HCT116 (cell line): ENCODE measurements at places on chromosomes 1 and 21. TPM values are rescaled to one million over a fixed set of nuclear protein-coding genes. Genes with fewer than 3 reads are reported as not detected.
A peak's percentile ranks its signal among the peaks of the same experiment; 100 is the strongest.

GRCh38 chr1:92909321-92909720, 51.9 kb downstream of the DIPK1A start:
- DNase-seq: peak; percentile 49

DNA sequence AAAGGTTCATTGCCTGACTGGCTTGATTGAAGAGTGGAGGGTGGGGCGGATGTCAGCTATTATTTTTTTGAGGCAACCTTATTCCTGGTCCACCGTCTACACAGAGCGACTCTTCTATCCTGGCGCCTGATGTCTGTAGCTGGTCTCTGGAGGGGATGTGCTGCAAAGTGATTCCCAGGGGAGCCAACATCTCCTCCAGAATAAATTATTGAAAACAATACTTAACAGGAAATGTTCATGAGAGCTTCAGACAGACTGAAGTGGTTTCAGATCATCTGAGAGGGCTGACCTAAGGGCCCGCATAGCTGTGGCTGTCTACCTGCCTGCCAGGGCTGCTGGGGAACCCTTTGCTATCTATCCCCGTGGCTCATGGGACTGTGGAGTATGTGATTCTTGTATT, 66.7 kb downstream of the TEX35 start:
- no peak for DNase-seq

GRCh38 chr1:155321639-155322503, 1.2 kb downstream of the RUSC1 start:
- no peak for DNase-seq

DNA sequence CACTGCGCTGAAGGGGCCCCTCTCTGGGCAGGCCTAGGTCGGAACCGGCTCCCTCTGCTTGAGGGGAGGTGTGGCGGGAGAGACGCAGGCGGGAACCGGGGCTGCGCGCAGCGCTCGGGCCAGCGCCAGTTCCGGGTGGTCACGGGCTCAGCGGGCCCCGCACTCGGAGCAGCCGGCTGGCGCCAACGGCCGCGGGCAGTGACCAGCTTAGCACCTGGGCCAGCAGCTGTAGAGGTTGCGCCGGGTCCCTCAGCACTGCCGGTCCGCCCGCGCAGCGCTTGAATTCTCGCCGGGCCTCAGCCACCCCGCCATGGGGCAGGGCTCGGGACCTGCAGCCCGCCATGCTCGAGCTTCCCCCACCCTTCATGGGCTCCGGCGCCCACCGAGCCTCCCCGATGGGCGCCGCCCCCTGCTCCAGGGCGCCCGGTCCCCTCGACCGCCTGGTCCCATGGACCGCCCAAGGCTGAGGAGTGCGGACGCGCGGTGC, 254.6 kb downstream of the COL11A1 start:
- no peak for DNase-seq

GRCh38 chr1:43931711-43932660, 1.6 kb upstream of the ARTN start:
- no peak for DNase-seq

DNA sequence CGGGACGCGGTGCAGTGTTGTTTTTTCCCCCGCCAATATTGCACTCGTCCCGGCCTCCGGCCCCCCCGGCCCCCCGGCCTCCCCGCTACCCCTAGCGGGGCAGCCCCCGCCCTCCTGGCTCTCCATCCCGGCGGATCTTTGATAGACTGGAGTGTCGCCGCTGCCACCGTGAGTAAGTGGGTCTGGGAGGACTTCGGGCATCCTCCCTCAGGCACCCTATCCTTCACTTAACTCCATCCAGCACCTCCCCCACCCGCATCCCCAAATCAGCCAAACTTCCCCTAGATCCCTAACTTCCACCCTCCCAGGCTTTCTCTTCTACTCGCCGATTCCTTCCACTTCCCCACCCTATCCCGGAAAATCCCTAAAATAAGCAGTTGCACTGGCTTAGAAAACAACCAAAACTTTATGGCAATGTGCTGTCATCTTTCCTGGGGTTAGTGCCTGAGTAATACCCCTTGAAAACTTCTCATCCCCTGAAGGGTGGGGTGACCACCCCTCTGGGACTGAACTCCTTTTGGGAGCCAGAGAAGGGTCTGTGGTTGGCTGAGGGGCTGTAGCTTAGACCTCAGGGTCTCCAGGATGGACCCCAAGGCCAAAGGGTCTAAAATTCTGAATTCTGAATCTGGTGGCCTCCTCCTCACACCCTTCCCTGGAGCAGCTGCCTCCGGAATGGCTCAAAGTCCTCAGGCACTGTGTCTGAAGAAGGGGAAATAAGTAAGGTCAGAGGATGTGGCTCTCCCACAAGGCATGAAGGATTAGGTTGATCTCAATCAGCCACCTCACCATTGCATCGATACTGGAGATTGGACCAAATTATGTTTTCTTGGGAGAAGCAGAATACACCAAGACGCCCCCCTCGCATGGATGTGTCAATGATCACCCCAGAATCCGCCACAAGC, 12.2 kb downstream of the THBS3 start:
- DNase-seq: no peak

GRCh38 chr1:197327776-197328364, 59.8 kb downstream of the CRB1 start:
- no peak for DNase-seq

- DNase-seq: no peak
Measured at GRCh38 chr1:107244709-107245500, 104.1 kb downstream of the NTNG1 start.

DNA sequence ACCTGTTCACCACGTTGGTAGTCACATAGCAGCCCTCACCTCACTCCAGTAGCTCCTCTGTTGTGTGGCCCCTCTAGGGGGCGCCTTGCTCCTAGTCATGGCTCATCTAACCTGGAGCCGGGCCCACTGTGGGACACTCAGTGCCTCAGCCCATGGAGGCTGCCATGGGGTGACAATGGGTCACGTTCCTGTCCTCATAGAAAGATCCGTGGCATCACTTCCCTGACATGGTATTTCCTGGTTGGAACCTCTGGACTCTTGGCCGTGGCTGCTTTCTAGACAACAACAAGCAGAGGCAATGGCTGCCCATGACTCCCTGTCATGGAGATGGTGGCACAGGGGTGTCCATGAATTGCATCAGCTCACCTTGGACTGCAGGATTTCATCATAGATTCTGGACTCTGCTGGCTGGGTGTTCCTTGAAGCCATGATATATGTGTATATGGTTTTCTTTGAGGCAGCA, 27.5 kb upstream of the SLAMF6 start:
- DNase-seq: no peak

- DNase-seq: no peak
Measured at GRCh38 chr1:111837393-111837792, 81.7 kb downstream of the DDX20 start.

DNA sequence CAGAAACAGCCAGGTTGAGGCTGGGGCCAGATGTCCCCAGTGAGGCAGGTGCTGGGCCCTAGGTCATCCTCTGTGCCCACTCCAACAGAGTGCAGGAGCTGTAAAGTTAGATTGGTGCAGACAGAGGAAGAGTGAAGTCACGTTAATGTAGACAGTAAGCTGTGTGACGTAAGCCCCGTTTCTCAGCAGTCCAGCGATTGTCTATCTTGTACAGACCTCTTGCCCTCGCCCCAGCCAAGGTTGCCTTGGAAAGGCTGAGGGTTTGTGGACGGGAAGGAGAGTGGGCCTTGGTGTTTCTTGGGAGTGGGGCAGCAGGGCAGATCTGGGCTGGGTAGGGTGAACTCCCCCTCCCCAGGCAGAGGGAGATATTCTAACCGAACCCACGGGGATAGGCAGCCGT, 13.5 kb downstream of the FAAH start:
- no peak for DNase-seq

DNA sequence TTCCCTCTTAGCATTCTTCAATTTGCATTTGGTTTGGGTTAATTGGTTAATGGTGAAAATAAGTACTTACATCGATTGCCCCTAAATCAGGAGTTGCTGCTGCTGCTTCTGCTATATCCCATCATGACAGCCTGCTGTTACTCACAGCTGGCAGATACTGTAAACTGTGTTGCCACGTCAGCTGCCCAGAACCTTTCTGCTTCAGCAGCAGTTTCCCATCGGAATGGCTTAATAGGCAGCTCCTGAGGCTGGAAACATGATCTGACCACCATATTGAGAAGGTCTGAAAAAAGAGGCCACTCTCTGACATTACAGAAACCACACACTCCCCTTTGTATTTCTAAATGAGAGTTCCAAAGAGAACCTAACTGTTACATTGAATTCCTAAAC, 14.3 kb upstream of the SEC16B start:
- DNase-seq: no peak

DNA sequence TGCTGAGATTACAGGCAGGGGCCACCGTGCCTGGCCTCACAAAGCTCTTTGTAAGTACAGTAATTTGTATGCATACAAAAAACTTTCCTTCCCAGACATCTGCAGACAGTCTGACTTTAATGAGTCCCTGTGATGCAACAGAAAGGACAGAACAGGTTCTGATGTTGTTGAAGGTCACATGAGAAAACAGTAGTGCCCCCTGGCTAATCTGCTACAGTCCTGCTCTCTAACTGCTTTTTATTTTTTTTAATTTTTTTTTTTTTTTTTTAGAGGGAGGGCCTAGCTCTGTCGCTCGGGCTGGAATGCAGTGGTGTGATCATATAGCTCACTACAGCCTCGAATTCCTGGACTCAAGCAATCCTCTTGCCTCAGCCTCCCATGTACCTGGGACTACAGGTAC, 36.7 kb downstream of the ACBD3 start:
- no peak for DNase-seq

- no peak for DNase-seq
Measured at GRCh38 chr1:153742411-153743142, 14.7 kb downstream of the INTS3 start.

DNA sequence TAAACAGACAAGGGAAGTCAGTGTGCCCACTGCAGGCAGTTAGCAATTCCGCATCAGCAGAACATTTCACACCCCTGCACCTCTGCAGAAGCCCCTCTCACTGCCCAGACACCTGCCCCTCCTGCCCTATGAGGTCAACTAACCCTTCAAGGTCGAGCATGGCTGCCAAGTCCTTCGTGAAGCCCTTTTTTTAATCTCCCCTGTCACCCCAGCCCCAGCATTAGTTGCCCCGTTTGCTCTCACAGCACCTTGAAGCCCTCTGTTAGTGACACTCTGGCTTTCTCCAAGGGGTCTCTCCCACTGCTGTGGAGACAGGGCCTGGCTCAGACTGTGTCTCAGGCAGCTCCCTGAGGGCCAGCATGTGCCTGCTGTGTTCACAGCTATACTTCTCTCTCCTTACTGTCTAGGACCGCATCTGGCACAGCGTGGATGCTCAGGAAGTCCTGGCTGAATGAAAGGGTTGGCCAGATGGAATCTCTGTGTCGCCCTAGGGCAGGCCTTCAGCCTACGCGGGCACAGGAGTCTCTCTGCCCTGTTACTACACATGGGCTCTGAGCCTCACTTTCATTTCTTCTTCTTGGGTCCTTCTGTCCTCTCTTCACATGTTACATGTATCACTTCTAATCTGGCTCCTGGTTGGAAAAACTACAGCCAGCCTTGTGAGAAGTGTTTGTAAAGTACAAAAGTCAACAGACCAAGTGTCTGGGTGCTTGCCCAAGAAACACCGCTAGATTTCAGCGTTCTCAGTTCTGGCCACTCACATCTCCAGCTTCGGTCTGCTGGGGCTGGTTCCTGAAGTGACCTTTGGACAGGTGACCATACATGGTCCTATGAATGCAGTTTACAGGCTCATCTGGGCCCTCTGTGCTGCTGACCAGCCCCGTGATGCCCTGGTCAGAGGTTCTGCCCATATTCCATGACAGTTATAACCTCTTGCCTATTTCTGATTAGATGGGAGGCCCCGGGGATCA, 19.7 kb downstream of the SLC2A1 start:
- no peak for DNase-seq

GRCh38 chr1:151197863-151198253, 494 bp upstream of the PIP5K1A start:
- DNase-seq: no peak

- DNase-seq: no peak
Measured at GRCh38 chr1:47547753-47548573, 110.1 kb downstream of the FOXD2 start.

DNA sequence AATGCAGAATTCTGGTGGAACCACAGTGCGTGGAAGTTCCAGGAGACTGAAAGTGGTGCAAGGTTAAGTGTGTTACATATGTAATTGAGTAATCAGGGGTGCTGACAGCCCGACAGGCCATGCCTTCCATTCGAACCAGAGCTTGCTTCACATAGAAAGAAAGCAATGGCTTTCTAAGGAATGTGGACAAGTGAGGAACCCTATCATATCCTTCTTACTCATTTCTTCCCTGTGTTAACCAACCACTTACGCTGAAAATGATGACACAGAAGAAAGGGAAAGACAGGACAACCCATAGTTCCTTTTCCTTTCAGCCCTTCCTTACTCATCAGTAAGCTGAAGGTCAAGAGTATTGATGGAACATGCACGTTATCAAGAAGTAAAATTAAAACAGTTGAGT, 48.1 kb upstream of the KCNA3 start:
- DNase-seq: no peak

- no peak for DNase-seq
Measured at GRCh38 chr1:89786628-89787214, 34.1 kb upstream of the LRRC8D start.

- DNase-seq: peak; percentile 32
Measured at GRCh38 chr1:210089855-210090254, 142.7 kb upstream of the SERTAD4 start.

DNA sequence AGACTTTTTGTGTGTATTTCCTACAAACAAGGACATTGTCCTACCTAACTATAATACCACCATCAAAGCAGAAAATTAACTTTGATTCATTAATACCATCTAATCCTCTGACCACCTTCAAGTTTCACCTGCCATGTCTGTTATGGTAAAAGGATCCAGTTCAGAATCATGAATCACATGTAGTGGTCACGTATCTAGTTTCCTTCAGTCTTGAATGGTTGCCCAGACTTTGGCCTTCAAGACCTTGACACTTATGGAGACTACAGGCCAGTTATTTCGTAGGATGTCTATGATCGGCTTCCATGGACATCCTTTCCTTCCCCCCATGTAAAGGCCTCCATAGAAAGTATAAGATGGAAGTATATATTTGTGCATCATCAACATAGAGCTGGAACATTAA, 10.4 kb upstream of the IFNAR2 start:
- no peak for DNase-seq

DNA sequence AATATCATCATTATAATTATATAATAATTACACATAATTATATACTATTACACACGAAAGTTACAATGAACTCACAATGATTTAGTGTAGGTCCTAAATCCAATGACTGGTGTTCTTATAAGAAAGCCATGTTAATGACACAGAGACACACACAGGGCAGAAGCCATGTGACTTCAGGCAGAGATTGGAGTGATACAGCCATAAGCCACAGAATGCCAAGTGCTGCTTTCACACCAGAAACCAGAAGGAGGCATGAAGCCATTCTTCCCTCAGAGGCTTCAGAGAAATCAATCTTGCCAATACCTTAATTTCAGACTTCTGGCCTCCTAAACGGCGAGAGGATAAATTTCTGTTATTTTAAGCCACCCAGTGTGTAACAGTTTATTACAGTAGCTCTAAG, 147.4 kb upstream of the KRTAP19-8 start:
- DNase-seq: no peak

SFN gene
- 245 TPM for total RNA-seq

HSPA13 gene
- total RNA-seq: 32.7 TPM

C21orf58 gene
- total RNA-seq: 10.8 TPM

ST6GALNAC3 gene
- total RNA-seq: 2.2 TPM

AUNIP gene
- total RNA-seq: 12.1 TPM

IQGAP3 gene
- total RNA-seq: 38.8 TPM

GPR37L1 gene
- 0.10 TPM for total RNA-seq

C1QTNF12 gene
- 6.9 TPM for total RNA-seq

DIO1 gene
- total RNA-seq: not detected

AMY1A gene
- not detected for total RNA-seq

USH2A gene
- total RNA-seq: not detected

POLR3C gene
- 25.4 TPM for total RNA-seq
